ENCODE measurements at places on chromosomes 2 and 18. TPM values are rescaled to one million over a fixed set of nuclear protein-coding genes. Genes with fewer than 3 reads are reported as not detected.
A peak's percentile ranks its signal among the peaks of the same experiment; 100 is the strongest.

DNA sequence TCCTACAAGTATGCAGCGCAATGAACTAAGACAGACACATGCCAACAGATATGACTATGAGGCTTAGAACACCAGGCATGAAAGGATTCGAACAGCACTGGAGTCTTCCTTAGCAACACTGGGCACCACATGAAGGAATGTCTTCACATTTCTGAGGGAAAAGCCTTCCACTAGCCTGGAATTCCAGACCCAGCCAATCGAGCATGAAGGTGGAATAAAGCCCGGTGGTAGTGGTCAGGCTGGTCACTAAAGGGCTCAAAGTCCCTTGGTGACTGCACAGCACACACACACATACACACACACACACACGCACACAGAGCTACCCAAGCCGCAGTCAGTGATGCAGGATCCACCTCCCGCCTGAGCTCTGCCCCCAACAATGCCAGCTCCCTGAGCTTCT lies 19.7 kb upstream of the SFXN5 start:
- peak; percentile 96 for DNase-seq

Gene RAB27B
- 1.7 TPM for total RNA-seq

Gene BBS5
- total RNA-seq: 3.6 TPM

DNA sequence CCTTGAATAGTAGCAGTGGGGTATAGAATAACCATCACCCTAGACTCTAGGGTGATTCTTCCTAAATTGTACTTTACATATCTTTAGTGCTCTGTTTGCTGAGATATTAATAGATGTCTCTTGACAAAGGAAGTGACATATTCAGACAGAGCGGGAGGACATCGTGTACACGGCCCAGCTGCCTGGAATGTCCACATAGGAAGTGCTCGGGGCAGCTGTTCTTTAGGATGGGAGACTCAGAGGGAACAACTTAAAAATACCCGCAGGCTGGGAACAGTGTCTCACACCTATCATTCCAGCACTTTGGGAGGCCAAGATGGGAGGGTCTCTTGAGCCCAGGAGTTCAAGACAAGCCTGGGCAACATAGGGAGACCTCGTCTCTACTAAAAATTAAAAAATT lies 206.1 kb downstream of the FAM210A start:
- no peak for DNase-seq

GRCh38 chr2:230068651-230069055 lies at the start of gene SLC16A14:
SLC16A14 (minus strand) TSS chr2:230068924; CDS start chr2:230059352, 9,572 bp downstream.
- DNase-seq: peak; percentile 37

Gene PAX3
- total RNA-seq: not detected

GRCh38 chr2:180038997-180039396 lies 31.9 kb upstream of the CWC22 start:
- no peak for DNase-seq

DNA sequence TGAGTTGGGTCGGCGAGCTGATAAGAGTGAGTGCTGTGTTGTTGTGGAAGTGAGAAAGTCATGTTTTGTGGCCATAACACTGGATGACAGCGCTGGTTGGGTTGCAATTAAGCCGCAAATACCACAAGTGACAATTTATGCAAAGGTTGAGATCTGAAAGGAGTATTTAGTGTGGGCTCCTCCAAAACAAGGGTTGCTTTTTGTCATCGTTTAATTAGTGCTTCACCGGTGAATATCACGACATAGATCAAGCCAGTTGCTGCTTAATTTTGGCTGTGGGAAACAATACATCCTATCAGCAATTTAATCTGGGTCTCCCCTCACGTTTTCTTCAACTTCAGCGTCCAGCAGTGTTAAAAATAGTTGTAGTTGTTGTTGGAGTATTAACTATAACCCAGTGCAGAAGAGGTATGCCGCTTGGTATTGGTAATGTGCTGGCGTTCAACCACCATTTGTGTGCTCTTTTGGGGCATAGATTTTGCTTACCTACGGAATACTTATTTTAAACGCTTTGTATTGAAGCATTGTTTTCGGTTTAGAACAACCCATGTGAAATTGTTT lies 662 bp downstream of the ACVR2A start:
- DNase-seq: peak; percentile 10

GRCh38 chr2:231176066-231176465 lies 22.4 kb upstream of the ARMC9 start:
- DNase-seq: no peak

Gene CHRND
- not detected for total RNA-seq

DNA sequence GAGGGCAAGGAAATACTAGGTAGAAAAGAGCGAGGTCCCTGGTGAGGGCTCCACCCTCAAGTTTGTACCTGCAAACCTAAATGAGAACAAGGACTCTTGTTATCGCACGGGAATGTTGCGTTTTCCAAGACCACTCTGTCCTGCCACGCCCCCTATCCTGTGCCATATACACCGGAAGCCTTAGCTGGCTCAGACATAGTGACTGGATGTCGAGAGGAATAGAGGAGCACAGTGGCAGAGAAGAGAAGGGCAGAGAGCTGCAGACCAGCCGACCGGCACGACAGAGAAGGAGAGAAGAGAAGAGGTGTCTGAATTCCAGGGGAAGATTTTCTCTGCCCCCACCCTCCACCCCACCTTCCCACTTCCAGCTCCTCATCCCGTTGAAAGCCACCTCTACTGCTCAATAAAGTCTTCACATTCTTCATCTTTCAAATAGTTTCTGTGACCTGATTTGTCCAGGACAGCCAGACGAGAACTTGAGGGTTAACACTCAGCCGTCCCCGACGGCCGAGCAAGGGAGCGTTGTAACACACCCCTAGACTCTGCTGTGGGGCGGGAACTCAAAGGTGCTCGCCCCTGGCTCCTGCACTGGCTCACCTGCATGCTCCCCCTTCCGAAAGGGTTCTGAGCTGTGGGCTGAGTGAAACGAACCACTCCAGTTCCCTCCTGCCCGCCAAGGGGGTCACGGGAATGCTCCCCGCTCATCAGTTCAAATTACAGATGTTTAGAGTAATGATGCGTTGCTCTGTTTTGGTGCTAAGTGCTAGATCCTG lies 24.9 kb upstream of the COL3A1 start:
- no peak for DNase-seq

- no peak for DNase-seq
Measured at GRCh38 chr2:86016581-86016980, 89.1 kb downstream of the POLR1A start.

GRCh38 chr18:42039396-42039795 lies 84.4 kb downstream of the PIK3C3 start:
- DNase-seq: no peak

DNA sequence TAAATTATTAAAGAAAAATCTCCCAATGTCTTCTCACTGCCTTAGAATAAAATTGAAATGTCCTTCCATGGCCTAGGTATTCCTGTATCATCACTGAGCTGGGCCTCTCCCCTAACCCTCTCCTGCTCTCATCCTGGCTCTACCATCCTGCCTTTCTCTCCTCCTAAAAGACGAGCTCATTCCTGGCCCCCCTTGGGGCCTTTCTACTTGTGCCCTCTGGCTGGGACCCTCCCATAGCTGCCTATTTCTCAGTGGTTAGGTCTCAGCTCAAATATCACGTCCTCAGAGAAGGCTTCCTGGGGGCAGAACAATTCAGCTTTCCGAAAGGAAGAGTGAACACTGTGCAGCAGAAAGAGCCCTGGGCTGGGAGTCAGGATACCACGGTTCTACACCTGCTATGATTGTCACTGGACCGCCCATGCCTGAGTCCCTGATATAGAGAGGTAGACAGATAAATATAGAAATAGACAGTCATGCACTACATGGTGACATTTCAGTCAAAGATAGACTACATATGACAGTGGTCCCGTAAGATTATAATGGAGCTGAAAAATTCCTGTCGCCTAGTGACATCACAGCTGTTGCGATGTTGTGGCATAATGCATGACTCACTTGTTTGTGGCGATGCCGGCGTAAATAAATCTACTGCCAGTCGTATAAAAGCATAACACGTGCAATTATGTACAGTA lies 9.4 kb downstream of the DNPEP start:
- DNase-seq: no peak

DNA sequence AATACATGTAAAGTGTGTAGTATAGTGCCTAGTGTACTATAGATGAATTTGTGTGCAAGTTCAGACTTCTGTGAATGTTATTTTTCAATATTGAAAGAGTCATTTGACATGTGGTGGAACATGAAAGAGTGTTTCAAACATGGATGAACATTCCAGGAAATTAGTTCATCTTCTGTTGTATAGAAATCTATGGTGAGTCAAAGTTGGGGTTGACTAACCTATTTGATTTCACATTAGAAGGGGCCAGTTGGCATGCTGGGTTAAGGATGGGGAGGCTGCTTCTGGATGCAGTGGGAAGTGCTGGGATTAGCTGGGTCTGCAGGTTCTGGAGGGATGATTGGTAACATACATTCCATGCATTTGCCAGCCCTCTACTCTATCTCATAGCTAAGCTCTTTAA lies 50.6 kb downstream of the LYPD6B start:
- no peak for DNase-seq

DNA sequence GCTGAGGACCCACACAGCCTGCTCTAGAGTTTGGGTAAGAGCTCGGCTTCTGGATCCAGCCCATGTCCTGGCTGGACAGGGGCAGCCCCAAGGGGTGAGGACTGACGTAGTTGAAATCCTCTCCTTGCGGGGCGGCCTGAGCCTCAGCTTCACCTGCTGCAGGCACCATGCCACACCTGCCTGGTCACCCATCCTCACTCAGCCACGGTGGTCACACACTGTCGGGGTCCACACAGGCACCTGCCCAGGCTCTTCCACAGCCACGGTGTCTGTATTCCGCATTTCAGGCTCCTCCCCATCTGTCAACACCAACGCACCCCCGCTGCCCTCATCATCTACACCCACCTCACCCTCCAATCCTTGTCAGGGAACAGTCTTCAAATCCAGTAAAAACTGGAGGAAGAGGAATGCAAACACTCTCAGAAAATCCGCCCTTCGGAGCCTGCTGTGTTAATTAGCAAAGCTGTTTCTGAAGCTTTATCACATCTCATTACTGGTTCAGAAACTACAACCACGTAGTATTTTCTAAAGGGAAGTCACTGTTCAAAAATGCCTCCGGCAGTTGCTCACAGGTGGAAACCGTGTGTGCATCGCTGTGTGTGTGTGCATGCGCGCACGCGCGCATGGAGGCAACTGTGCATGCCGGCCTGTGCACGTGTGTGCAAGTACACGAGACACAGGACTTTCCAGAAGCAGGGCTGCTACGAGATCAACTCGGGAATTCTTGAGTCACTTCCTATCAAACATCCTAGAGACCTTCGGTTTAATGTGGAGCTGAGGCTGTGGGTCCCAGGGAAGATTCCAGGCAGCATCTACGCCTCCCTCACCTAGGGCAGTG lies 38.2 kb downstream of the SLC66A2 start:
- DNase-seq: no peak

DNA sequence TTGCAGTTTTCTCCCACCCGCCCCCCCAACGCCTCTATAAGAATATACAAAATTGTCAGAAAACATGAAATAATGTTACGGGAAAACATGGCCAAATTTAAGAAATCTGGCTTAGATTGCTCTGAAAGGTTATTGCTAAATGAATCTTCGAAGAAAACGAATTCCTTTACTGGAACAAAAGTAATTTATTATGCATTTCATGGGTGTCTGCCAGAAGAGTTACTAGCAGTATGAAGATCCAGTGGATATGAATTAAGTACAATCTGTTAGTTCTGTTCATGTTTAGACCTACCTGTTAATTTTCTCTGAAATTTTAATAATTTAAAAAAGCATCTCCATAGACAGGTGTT lies 21.9 kb downstream of the GATA6 start:
- DNase-seq: no peak

DNA sequence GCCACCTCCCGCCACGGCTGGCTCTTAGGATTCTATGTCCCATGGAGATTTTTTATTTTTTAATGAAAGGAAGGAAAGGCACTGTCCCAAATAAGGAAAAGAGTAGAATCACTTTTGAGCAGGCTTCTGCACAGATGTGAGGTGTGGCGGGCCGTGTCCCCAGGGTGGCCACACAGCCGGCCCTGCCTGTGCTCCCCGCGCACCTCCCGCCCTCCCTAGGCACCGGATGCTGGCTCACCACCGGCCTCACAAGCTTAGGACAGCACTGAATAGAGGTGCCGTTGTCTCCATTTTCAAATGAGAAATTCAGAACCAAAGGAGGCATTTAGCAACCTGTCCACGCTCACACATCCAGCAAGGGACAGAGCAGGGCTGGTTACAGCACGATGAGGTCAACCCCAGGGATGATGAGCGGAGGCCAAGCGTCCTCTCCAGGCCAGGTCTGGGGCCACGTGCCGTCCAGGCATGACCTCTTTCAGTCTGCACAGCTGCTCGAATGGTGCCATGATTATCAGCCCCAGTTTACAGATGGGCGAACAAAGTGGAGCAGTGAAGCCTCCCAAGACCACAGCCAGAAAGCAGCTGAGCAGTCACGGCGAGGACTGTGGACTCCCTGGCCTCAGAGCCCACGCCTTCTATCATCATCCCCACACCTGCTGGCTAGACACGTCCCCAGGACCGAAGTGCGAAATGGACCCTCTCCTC lies 20.7 kb upstream of the TEX51 start:
- no peak for DNase-seq

Gene SH3RF3
- 1.7 TPM for total RNA-seq

DNA sequence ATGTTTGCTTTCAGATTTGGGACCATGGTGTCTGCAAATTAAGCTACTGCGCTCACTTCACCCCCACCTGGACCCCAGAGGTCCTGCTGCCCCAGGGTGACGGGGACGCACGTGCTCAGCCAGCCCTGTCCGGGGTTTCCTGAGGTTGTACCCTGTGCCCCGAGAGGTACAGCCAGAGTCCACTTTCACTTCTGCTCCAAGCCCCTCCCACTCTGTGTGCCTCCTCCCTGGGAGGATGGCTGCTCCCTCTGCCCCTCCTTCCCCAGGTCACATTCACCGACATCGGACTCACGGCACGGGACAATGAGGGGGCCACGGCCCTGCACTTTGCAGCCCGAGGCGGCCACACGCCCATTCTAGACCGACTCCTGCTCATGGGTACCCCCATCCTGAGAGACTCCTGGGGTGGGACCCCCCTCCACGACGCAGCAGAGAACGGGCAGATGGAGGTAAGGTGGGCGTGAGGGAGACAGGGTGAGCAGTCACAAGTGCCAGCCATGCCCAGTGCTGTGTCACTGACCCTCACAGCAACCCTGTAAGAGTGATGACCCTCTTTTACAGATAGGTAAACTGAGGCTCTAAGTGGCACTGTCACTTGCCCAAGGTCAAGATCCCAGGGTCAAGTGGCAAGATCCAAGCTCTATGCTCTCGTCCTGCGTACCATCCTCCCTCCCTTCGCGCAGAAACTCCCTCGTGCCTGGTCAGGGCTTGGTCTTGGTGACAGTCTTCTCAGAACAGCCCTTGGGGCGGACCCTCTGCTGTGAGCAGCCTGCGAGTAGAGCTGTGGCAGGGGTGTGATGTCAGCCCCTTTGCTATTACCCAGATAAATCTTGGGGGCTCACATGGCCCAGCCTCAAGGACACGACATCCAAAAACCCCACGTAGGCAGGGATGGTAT lies 7.6 kb downstream of the ESPNL start:
- DNase-seq: no peak

Gene CGREF1
- total RNA-seq: 2.3 TPM

Gene TUBB8B
- not detected for total RNA-seq

- no peak for DNase-seq
Measured at GRCh38 chr2:8517850-8518498, 163.9 kb upstream of the ID2 start.

Gene GATA6
- 1.2 TPM for total RNA-seq

Gene CFAP221
- not detected for total RNA-seq

Gene ZDBF2
- 2.9 TPM for total RNA-seq

Data from epithelial cell of proximal tubule (primary cell).